Activated CD8-positive, alpha-beta memory T cell treated with anti-CD3 and anti-CD28 coated beads, Interleukin-2, amount 50 U/mL, for 4 hours (primary cell): ENCODE measurements at places on chromosomes 1 and 21.

DNA sequence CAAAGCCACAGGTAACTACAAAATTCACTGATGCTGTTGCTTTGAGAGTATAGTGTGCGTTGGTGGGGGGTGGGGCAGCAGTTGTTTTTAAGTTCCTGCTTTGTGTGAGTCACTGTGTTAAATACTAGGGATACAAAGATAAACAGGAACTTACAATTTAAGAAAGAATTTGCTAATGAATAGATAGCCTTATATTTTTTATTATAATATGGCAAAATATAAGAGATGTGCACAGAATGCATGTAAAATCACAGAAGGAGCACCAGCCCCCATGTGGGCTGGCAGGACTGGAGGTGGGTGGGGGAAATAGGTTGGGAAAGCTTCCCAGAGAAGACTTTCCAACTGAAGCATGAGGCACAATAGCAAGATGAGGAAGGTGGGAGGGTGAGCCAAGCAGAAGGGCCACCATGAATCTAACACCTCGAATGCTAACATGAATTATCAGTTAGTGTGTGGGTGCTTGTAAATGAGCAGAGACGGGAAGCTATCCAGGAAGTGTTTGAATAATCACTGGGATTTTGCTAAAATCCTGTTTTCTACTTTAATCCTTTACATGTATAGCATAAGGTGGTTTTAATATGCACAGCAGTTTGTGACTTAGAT lies 57.0 kb upstream of the RAVER2 start:
- DNase-seq, result no peak

- DNase-seq, result peak; percentile 9
Observed at GRCh38 chr21:41973861-41974751, 20.3 kb upstream of the C2CD2 start.

DNA sequence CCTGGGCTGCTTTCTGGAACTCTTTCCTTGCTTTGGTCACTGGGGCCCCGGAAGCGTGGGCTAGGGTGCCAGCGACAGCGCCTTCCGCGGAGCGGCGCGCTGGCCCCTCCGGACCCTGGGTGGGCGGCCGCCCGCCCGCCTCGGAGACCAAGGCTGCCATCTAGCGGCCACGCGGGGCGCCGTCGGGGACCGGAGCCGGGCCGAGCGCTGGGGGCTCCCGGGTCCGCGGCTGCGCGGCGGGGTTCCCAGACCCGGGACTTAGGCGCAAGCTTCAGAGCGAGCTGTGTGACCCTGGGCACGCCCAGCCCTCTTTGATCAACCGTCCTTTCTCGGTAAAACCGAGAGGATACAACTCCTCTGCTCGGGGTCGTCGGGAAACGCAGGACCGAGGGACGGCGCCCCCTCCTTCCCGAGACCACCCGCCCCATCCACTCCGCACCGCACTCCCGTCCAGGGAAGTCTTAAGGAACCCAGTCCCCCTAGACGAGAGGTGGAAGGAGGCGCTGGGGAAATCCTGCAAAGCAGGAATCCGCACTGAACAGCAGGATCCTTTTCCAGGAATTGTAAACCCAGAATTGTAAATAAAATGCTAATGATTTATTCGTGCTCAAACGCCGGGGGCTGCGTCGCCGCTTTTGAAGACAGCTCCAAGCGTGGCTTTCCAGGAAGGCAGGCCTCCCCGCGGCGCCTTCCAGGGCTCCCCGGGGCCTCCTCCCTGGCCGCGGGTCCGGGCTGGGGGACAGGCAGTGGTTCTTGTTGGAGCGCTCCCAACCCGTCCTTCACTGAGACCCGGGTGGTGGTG lies 41.2 kb downstream of the RRAGC start:
- DNase-seq, result peak; percentile 61

GRCh38 chr1:4109628-4109940 lies 209.5 kb upstream of the C1orf174 start:
- DNase-seq, result no peak

- DNase-seq, result no peak
Observed at GRCh38 chr1:27770293-27770830, 2.7 kb upstream of the STX12 start.

- no peak for DNase-seq
Observed at GRCh38 chr1:30685796-30686165, 37.6 kb downstream of the MATN1 start.

DNA sequence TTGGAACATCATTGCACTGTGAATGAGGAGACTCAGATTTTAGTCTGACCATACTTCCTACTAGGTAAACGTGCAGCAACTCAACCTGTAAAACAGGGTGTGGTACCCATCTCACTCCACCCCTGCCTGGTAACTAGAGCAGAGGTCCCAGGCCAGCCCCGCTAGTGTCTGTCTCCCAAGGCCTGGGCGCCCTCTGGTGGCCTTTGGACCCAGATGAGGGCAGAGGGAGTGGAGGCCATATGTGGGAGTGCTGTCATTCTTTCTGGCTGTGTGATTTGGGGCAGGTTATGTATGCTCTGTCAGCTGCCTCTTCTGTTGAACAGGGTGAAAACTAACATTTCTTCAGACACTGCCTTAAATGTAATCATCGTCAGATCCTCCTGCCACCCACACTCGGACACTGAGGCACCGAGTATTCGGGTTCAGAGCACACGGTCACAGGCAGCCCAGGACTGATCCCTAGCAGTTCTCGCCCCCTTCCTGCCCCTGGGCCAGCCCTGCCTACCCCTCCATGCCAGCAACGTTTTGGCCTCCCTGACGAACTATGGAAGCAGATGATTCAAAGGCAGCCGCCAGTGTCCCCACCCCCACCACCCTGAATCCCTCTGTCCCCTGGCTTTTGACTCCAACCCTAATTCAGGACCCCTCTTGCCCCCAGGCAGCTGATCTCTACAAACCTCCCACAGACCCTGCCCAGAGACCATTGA lies 76.0 kb downstream of the CD247 start:
- peak; percentile 89 for DNase-seq

- no peak for DNase-seq
Observed at GRCh38 chr1:209537336-209538114, 46.0 kb upstream of the CAMK1G start.

- no peak for DNase-seq
Observed at GRCh38 chr1:114379987-114380386, 131.0 kb downstream of the TRIM33 start.

- no peak for DNase-seq
Observed at GRCh38 chr1:22190731-22191130, 47.8 kb upstream of the WNT4 start.

DNA sequence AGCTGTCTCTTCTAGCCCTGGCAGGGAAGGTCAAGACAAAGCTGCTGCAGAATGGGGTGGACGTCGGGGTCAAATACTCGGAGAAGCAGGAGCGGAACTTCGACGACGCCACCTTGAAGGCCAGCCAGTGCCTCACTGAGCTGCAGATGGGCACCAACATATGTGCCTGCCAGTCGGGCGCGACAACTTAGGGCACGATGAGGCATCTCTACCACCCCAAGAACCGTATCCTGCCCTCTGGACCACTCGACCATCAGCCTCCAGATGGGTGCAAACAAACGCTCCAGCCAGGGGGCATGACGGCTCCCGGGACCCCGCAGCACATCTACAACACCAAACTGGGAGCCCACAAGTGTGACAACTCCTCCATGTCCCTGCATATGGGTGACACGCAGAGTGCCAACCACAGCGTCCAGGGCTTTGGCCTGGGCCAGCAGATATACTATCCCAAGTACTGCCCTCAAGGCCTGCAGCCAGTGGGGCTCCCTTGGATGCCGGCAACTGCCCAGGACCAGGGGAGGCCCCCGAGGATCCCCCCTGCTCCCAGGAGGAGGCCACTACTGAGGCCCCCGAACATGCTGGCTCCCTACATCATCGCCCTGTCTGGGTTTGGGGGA lies 42.5 kb upstream of the POGK start:
- no peak for DNase-seq

DNA sequence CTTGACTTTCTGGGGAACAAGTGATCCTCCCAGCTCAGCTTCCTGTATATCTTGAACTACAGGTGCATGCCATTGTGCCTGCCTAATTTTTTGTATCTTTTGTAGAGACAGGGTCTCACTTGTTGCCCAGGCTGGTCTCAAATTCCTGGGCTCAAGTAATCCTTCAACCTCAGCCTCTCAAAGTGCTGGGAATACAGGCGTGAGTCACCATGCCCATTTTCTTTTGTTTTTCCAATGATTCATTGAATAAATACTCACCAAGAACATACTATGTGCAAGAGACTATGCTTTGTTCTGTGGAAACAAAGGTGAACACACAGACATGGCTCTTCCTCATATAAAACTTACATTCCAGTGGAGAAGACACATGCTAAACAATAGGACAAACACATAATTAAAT lies 407.8 kb upstream of the DAB1 start:
- DNase-seq, result no peak

GRCh38 chr1:198346178-198346577 lies 189.4 kb downstream of the NEK7 start:
- no peak for DNase-seq

DNA sequence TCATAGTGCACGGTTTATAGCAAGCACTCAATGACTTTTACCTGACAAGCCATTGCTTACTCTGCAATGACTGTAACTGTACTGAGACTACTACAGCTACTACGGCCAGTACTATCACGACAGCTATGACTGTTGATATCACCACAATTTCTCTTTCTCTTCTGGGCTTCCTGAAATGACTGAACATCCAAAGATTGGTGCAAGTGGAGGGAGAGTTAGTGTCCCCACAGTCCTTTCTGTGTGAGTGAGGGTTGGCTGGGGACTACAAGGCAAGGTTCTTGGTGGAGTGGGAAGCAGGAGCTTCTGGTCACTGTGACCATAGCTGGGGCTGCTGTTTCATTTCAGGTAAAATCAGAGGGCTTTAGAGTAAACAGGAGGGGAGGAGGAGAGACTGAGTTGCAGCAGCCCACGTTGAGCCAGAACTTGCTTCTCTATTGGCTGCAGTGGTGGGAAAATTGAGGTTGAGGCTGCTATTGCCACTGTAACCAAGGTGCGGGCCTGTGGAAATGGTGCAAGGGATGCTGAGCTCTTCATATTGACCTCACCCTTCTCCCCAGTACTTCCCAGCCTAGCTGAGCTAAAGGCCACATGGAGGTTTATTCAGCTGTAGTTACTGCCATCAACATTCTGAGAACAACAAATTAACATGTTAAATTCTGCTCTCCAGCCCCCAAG lies 14.1 kb upstream of the IL10 start:
- no peak for DNase-seq

DNA sequence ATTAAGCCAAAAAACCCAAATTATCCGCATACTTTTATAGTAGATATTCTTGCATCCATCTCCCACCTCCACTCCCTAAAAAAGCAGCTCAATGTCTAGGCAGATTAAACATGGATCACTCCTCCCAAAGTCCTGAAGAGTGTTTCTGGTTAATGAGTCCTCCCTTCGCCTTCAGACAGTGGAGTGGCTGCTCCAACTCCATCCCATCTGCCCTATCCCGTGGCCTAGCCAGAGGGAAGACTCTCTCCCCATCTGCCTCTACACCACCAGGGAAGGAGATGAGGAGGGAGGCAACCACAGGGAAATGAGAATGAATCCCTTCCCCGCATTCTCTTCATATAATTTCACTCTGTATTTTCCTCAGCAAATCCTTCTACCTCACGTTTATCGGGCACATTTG lies 103.8 kb downstream of the SLC45A1 start:
- DNase-seq, result no peak

DNA sequence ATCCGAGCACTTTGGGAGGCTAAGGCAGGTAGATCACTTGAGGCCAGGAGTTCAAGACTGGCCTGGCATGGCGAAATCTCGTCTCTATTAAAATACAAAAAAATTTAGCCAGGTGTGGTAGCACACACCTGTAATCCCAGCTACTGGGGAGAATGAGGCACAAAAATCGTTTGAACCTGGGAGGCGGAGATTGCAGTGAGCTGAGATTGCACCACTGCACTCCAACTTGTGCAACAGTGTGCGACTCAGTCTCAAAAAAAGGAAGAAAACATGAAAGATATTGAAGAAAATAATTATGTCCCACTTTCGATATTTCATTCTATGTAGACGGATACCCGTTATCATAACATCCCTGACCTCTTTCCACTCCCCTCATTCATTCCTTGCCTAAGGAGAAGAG lies 19.2 kb downstream of the TUT4 start:
- DNase-seq, result no peak

DNA sequence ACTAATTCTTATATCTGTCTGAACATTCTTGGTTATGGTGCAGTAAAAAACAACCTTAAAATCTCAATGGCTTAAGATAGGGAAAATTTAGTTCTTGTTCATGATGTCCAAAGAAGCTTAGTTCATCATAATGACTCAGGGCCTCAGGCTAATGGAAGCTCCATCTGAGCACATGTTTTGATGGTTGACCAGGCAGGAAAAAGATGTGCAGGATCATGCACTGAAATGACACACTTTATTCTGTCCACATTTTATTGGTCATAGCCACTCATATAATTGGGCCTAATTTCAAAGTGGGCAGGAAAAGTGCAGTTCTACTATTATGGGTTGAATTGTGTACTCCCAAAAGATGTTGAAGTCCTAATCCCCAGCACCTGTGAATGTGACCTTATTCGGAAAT lies 198.2 kb downstream of the CENPF start:
- no peak for DNase-seq

- no peak for DNase-seq
Observed at GRCh38 chr21:38556390-38556789, 58.1 kb upstream of the ERG start.

GRCh38 chr1:109298666-109299557 lies 7.9 kb downstream of the MYBPHL start:
- no peak for DNase-seq

GRCh38 chr1:92951141-92951582 lies 10.1 kb downstream of the DIPK1A start:
- no peak for DNase-seq

DNA sequence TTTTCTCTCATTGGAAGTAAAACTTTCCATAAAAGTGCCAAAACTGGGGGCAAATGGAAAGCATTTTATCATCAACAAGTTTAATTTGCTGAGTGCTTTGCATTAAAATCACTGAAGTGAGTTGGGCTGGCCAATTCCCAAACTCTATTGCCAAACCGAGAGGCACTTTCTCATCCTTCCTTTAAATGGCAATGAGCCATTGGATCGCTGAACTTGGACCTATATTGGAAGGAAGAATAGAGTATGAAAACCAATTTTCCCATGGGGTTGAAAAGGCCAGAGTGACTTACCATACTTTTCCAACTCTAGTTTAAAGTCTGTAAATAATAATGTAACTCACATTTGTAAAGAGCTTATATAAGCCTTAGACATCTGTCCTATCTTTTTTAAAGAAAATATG lies 189.1 kb upstream of the C1orf87 start:
- DNase-seq, result no peak

- DNase-seq, result peak; percentile 21
Observed at GRCh38 chr1:224615861-224616755, at the start of gene CNIH3. Gene CNIH3 (plus strand): TSS chr1:224616317. CDS start chr1:224617175, 858 bp downstream.
